Chondrocyte (in vitro differentiated cells): ENCODE measurements at places on chromosomes 11 and 22. TPM values are rescaled to one million over a fixed set of nuclear protein-coding genes. Genes with fewer than 3 reads are reported as not detected.
A peak's percentile ranks its signal among the peaks of the same experiment; 100 is the strongest.

PHF21B gene
- 0.54 to 3.0 TPM (median 0.82 TPM) in 3 replicates for total RNA-seq

RAB3IL1 gene
- 9.7 to 24.7 TPM (median 24.1 TPM) in 3 replicates for total RNA-seq

RAB39A gene
- not detected in 3 replicates for total RNA-seq

THY1 gene
- 198 to 219 TPM (median 215 TPM) in 3 replicates for total RNA-seq

TUB gene
- total RNA-seq: 14.1 to 17.2 TPM (median 14.3 TPM) in 3 replicates

PTGDR2 gene
- total RNA-seq: 0.12 TPM in 1 of 3 replicates, not detected in the others

YAP1 gene
- total RNA-seq: 114 to 132 TPM (median 116 TPM) in 3 replicates

- DNase-seq: no peak
- peaks cover 2% of the 10 kb centered on the region for H3K36me3 ChIP-seq
Observed at GRCh38 chr11:63459586-63459985, 31.4 kb downstream of the PLAAT5 start.

DNA sequence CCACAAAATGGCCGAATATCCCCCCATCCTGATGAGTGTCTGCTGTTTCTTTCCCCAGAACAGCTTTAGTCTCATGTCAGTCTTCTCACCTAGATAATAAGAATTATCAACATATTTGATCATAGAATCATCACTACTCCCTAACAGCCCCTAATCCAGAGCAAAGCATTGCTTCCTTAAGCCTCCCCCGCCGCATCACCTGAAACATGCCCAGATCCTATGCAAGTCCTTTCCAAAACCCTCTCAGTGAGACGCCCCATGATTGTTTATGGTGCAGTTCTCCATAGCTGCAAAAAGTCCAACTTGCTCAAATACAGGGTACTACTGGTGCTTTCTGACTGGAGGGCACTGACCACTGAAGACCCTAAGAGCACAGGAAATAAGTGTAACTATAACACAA, 20.1 kb downstream of the KCNJ1 start:
- no peak overlapping the region for H3K4me3 ChIP-seq
- H3K27ac ChIP-seq: no peak overlapping the region
- no peaks in the 10 kb centered on the region for H3K36me3 ChIP-seq
- no peaks in the 10 kb centered on the region for H3K4me1 ChIP-seq
- DNase-seq: no peak

DNA sequence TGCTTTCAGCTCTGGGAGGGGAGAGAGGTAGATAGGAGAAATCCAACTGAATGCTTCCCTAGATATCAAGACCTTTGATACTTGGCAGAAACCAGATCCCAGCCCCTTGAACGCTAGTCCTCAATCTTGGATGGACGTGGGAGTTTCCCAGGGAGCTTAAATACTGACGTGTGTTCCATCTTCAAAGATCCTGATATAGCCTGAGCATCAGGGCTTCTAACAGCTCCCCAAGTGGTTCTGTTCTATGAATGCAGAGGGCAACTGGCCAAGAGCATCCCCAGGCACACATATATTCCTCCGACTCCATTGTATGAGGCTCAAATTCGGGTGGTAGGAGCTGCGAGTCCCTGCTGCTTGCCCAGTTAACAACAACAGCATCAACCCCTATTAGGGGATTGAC, 8.7 kb upstream of the ACCS start:
- H3K4me3 ChIP-seq: no peak overlapping the region
- peaks cover 10% of the 10 kb centered on the region for H3K27me3 ChIP-seq
- DNase-seq: no peak
- no peaks in the 10 kb centered on the region for H3K36me3 ChIP-seq
- no peaks in the 10 kb centered on the region for H3K4me1 ChIP-seq
- no peak overlapping the region for H3K27ac ChIP-seq

DNA sequence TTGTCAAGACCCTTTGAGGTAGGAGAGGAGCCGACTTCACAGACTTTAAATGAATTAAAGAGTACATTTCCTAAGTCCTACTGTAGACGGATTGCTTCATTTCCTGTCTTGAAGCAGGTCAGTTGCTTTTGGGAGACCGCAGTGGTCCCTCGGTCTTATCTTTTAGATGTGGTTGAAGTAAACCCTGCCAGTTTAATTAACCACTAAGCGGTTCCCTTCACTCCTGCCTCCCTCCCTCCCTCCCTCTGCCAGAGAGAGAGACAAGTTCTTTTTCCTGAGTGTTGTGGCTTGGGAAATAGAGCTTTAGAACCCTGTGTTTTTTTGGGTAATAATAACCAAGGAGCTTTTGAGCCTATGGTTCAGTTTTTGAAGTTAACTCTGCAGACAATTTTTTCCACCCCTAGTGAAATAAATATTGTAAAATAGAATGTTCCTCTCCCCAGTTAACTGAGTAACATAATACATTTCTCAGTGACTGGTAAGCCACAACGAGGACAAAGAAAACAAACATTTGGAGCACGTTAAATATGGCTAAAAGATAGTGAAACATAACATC, 147.5 kb downstream of the LDLRAD3 start:
- no peak for DNase-seq
- H3K4me1 ChIP-seq: peaks cover 38% of the 10 kb centered on the region
- H3K36me3 ChIP-seq: peaks cover 4% of the 10 kb centered on the region
- no peaks in the 10 kb centered on the region for H3K27me3 ChIP-seq
- no peak overlapping the region for H3K4me3 ChIP-seq

DNA sequence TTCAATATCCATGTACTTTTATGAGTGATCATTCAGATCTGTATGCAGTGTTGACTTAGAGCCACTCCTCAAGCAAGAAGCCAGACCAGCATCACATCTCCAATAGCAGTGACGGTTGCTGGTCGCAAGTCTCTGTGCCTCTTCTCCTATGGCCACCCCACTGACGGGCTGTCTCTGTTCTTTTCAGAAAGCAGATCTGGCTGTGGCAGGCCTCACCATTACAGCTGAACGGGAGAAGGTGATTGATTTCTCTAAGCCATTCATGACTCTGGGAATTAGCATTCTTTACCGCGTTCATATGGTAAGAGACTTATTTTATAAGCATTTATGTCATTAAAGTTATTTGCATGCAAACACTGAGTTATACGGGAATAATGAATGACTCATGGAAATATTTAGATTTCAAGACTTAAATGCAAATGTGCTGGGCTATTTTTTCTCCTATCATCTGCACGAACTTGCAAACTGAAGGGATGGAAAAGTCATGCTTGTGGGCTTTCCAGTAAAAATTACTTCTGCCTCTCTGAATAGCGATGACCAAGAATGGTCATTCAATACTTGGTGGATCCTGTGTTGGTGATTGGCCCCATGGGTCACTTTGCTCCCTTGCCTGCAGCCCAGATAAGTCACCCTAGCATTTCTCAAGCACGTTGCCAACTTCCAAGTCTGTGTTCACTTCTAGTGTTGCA, 83.6 kb upstream of the TBCEL start:
- H3K4me1 ChIP-seq: no peaks in the 10 kb centered on the region
- H3K27me3 ChIP-seq: peaks cover 28% of the 10 kb centered on the region
- no peaks in the 10 kb centered on the region for H3K36me3 ChIP-seq
- H3K27ac ChIP-seq: no peak overlapping the region
- DNase-seq: no peak

- DNase-seq: no peak
- no peaks in the 10 kb centered on the region for H3K27me3 ChIP-seq
- H3K4me3 ChIP-seq: no peak overlapping the region
- H3K27ac ChIP-seq: peak overlapping the region; percentile 86
- no peaks in the 10 kb centered on the region for H3K36me3 ChIP-seq
Observed at GRCh38 chr11:130623670-130624668, 175.5 kb downstream of the ADAMTS15 start.

GRCh38 chr11:47896199-47896598, 48.0 kb upstream of the NUP160 start:
- no peak overlapping the region for H3K27ac ChIP-seq
- no peaks in the 10 kb centered on the region for H3K27me3 ChIP-seq
- H3K4me3 ChIP-seq: no peak overlapping the region
- no peaks in the 10 kb centered on the region for H3K4me1 ChIP-seq

- H3K27ac ChIP-seq: no peak overlapping the region
- peaks cover 1% of the 10 kb centered on the region for H3K4me1 ChIP-seq
- H3K27me3 ChIP-seq: peaks cover 14% of the 10 kb centered on the region
- DNase-seq: no peak
Observed at GRCh38 chr22:42288791-42289190, 18.3 kb upstream of the TCF20 start.

DNA sequence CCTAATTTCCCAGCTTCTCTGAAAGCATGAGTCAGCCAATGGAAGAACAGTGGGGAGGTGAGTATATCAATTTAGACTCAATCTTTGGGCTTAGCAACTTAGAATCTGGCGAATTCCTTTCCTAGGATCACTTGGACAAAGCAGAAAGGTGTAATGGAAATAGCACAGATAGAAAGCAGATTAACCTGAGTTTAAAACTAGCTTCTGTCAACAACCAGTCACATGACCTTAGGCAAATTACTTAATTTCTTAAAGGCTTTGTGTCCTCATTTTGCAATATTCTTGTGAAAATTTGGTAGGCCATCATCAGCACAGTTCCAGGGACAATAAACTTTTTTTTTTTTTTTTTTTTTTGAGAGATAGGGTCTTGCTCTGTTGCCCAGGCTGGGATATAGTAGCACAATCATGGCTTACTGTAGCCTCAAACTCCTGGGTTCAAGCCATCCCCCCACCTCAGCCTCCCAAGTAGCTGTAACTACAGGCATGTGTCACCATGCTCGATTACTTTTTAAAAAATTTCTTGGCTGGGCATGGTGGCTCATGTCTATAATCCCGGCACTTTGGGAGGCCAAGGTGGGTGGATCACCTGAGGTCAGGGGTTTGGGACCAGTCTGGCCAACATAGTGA, 40.8 kb upstream of the PCF11 start:
- H3K4me3 ChIP-seq: no peak overlapping the region
- DNase-seq: no peak
- no peaks in the 10 kb centered on the region for H3K36me3 ChIP-seq
- H3K27ac ChIP-seq: no peak overlapping the region

DNA sequence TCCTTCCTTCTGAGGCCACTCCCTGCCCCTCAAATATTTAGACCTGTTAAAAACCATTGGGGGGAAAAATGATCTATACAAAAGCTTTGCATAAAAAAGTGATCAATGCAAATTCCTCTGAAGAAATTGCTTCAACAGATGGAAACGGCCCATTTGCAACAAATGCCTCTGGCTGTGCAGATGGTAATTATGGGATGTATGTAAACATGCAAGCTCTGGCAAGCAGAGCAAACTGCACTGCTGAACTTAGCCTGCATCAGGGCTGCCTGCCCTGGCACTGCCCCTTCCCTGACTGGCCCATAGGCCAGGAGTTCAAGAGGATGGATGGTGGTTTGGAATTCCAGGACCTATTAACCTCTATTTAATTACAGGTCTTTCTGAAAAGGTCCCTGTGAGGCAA, 388.7 kb downstream of the MIAT start:
- no peak overlapping the region for H3K27ac ChIP-seq
- no peak for DNase-seq
- no peaks in the 10 kb centered on the region for H3K36me3 ChIP-seq
- H3K27me3 ChIP-seq: no peaks in the 10 kb centered on the region

GRCh38 chr11:33452836-33453624, 195.8 kb downstream of the HIPK3 start:
- peaks cover 27% of the 10 kb centered on the region for H3K4me1 ChIP-seq
- H3K27me3 ChIP-seq: no peaks in the 10 kb centered on the region
- H3K27ac ChIP-seq: peak overlapping the region; percentile 79
- no peak for DNase-seq

GRCh38 chr22:43878079-43878795, 13.6 kb downstream of the PNPLA5 start:
- peak; percentile 34 for DNase-seq
- H3K27ac ChIP-seq: no peak overlapping the region
- H3K36me3 ChIP-seq: peaks cover 1% of the 10 kb centered on the region
- no peaks in the 10 kb centered on the region for H3K4me1 ChIP-seq
- H3K27me3 ChIP-seq: peaks cover 46% of the 10 kb centered on the region

DNA sequence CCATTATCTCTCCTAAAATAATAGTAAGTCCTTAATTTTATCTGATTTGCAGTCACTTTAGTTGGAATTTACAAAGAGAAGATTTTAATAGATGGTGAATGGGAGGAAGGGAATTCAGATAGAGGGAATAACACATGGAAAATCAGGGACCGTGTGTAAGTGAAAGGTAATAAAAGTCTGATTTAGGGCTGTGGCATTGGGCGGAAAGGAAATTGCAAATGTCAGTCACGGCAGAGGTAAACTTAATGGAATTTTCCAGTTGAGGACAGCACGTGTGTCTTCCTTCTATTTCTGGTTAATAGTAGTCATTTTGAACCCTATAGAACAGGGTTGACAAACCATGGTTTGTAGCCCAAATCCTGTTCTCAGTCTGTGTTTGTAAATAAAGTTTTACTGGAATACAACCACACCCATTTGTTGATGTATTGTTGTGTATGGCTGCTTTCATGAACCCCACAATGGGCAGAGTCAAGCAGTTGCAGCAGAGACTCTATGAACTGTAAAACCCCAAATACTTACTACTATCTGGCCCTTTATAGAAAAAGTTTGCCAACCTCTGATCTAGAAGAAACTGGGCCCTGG, 34.1 kb downstream of the PACS1 start:
- H3K4me1 ChIP-seq: peaks cover 41% of the 10 kb centered on the region
- DNase-seq: no peak
- H3K4me3 ChIP-seq: no peak overlapping the region
- peaks cover 4% of the 10 kb centered on the region for H3K36me3 ChIP-seq
- H3K27me3 ChIP-seq: no peaks in the 10 kb centered on the region

DNA sequence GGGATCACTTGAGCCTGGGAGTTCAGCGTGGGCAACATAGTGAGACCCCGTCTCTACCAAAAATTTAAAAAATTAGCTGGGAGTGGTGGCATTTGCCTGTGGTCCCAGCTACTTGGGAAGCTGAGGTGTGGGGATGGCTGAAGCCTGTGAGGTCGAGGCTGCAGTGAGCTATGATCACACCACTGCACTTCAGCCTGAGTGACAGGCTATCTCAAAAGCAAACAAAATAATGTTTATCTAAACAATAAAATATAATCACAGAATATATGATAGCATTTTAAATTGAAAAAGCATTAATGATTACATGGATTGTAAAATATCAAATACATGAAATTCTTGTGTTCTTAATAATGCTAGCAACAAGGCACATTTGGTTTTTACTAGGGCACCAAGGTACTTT, 2.7 kb downstream of the BEST1 start:
- H3K27me3 ChIP-seq: no peaks in the 10 kb centered on the region
- no peak overlapping the region for H3K4me3 ChIP-seq
- no peak for DNase-seq
- no peak overlapping the region for H3K27ac ChIP-seq
- H3K4me1 ChIP-seq: peaks cover 46% of the 10 kb centered on the region
- H3K36me3 ChIP-seq: no peaks in the 10 kb centered on the region

GRCh38 chr11:133834682-133835592, 10.4 kb downstream of the SPATA19 start:
- no peak overlapping the region for H3K4me3 ChIP-seq
- DNase-seq: no peak
- H3K27ac ChIP-seq: no peak overlapping the region
- no peaks in the 10 kb centered on the region for H3K36me3 ChIP-seq
- no peaks in the 10 kb centered on the region for H3K4me1 ChIP-seq
